HepG2 (cell line): ENCODE measurements at places on chromosomes 11 and 22. TPM values are rescaled to one million over a fixed set of nuclear protein-coding genes. Genes with fewer than 3 reads are reported as not detected.

Gene GAB4
- not detected in 2 replicates for total RNA-seq

Gene RIMBP3B
- not detected in 2 replicates for total RNA-seq

DNA sequence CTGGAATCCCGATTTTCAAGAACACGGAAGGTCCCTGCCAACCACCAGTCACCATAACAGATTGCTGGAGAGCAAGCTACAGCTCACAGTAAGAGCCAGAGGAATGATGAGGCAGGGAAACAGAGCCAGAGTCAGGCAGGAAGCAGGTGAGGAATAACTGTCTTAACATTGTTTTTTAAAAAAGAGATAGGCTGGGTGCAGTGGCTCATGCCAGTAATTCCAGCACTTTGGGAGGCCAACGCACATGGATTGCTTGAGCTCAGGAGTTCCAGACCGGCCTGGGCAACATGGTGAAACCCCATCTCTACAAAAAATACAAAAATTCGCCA, 13.5 kb upstream of the CASTOR1 start:
- no peak for DNase-seq

DNA sequence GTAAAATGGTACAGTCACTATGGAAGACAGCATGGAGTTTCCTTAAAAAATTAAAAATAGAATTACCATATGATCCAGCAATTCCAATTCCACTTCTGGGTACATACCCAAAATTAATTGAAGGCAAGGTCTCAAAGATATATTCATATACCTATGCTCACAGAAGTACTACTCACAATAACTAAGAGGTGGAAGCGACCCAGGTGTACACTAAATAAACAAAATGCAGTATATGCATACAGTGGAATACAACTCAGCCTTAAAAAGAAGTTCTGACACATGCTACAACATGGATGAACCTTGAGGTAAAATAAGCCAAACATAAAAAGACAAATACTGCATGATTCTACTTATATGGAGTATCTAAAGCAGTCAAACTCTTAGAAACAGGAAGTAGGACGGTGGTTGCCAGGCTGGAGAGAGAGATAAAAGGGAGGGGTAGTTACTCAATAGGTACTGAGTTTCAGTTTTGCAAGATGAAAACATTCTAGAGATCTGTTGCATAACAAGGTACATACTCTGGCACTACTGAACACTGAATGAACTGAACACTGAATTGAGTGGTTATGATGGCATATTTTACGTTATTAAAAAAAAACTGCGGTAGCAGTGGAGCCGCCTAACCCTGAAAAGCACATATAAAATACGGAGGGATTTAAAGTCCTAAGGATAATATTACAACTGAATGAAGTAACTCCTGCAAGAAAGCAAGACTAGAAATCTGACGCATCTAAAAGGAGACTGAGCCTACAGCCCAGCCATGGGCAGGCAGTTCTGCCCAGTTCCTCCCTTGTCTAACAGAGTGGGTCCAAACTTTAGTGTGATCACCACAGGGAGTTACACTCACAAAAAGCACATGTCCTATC, 12.8 kb downstream of the DGCR2 start:
- peak; percentile 79 for DNase-seq
